ENCODE measurements at places on chromosomes 13 and 19.

- DNase-seq: no peak
Measured at GRCh38 chr19:56917998-56918397, 77.5 kb upstream of the PEG3 start.

- no peak for DNase-seq
Measured at GRCh38 chr13:109309625-109310363, 476.6 kb downstream of the IRS2 start.

DNA sequence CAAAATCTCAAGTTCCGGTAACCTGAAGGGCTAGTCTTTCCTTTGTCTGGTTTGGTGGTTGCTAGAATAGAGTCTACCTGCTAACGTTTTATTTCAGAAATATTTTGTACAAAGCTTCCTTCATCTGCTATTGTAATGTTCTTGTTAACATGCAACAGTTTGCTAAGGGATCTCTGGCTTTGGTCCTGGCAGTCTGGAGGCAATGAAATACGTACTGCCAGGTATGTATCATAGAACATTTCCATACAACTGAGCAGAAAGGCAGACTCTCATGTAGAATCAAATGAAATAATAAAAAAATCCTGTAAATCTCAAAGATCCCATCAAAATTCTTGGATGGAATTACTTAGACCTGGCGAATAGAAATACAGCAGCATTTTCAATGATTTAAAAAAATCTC lies 8.8 kb upstream of the CSNK1A1L start:
- DNase-seq: no peak

- peak; percentile 43 for DNase-seq
Measured at GRCh38 chr13:80235166-80235966, 105.6 kb downstream of the SPRY2 start.

GRCh38 chr13:102862624-102863210 lies 16.9 kb downstream of the ERCC5 start:
- DNase-seq: no peak

- no peak for DNase-seq
Measured at GRCh38 chr13:85738696-85739320, 60.4 kb downstream of the SLITRK6 start.

GRCh38 chr13:94495806-94496205 lies 16.3 kb upstream of the DCT start:
- no peak for DNase-seq

DNA sequence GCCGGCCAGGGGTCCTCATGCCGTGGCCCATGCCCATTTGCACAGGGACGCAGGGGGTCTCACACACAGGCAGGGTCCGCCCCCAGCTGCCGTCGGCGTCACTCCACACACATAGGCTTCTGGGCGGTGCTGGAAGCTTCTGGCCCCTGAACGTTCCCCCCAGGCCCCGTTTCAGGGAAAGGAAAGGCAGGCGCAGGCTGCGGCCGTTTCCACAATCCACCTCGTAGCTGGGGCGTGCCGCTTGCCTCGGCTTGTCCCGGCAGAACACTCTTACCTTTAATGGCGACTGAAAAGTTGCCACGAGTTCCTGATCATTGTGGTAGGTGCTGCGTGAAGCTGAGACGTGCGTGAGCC lies 53.4 kb downstream of the MCF2L start:
- no peak for DNase-seq

DNA sequence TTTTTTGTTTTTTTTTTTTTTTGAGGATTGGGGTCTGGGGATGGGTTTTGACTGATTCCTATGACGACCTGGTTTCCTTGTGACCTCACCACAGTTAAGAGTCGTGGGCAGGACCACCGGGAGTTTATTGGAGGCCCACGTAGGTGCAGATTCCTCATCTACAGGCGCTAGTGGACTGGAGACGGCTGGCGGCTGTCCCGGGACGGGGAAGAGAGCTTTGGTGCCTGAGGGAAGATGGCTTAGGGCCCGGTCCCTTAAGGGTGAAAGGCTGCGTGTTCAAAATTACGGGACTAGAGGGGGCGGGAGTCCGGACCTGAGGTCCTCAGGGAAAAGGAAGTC lies 682 bp upstream of the TEAD2 start:
- no peak for DNase-seq

GRCh38 chr19:15421721-15422260 lies 3.0 kb upstream of the AKAP8L start:
- no peak for DNase-seq

GRCh38 chr19:41431426-41432386 lies 4.5 kb upstream of the B3GNT8 start:
- no peak for DNase-seq

GRCh38 chr13:77055158-77055557 lies 28.2 kb upstream of the FBXL3 start:
- no peak for DNase-seq

DNA sequence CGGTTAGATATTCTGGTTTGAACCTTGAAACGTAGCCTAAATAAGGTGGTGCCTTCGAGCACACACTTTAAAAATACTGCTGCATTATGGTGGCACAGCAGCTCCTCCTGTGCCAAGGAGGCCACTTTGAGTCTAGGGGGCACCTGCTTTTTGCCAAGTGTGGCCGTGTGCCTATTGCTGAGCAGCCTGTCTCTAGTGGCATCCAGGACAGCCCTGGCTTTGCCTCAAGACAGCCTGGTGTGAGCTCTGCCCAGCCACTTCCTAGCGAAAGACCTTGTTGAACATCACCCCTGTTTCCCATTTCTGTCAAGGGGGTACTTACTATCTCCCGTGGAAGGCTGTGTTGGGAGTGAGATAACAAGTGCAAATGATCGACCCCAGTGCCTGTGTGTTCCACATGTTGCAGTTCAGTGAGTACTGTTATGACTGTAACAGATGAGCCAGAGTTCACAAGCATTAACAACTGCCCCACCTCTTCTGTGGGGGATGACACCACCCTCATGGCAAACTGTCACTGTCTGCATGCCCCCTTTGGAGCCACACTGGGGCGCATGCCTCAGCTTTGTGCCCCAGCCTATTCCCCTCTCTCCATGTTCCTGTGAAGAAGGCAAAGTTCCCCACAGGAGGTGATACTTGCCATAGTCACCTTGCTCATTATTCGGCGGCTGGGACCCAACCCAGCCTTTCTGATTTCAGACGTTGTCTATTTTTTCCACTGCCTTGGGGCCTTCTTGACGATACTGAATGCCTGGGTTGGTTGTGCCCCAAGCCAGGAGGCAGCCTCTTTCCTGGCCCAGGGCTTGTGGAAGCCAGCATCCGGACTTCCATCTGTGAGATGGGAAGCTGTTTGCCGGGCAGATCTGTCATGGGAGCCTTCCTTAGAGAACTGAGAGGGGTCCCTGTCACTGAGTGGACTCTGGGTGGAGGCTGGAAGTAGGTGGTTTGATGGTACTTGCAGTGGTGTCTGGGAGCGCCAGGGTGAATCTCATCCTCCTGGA lies 5.4 kb downstream of the GATAD2A start:
- DNase-seq: no peak

DNA sequence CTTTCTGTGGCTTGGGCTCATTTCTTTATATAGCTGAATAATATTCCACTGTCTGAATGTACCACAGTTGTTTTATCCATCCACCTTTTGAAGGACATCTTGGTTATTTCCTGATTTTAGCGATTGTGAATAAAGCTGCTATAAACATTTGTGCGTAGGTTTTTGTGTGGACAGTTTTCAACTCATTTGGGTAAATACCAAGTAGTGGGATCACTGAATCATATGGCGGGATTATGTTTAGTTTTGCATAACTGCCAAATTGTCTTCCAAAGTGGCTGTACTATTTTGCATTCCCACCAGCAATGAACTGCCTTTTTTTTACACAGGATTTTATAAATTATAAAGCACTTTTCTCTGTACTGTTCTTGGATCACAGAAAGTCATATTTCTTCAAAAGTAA lies 13.7 kb upstream of the LRCH1 start:
- no peak for DNase-seq

DNA sequence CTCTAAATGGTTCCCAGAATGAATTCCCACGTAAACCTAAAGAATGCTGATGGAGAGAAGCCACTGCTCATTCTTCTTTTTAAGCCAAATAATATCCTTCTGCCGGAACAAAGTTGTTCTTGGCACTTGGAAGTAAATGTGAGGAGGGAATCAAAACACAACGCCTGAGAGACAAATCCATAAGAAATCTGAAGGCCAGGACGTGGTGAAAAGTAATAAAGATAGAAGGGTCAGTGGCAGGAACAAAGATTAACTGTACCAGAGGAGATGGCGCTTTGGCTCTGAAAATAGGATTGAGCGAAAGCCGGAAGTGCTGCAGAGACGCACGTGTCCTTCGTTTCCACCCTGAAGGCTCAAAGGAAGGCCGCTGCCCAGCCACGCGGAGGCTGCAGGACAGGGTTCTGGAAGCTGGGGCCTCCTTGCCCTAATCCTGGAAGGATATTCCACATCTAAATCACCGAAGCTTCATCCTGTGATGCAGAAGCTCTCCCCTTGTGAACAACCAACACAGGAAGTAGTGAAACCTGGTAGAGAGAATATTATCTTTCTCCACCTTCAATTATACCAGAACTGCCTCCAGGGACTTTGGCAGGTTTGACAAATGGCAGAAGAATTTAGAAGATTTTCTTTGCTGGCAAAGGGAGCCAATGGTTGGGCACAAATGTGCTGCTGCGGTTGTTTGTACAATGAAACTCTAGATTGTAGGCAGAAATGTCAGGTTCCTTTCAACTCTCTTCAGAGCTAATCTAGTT lies 214.6 kb upstream of the SERP2 start:
- no peak for DNase-seq

GRCh38 chr13:53100394-53101063 lies 71.9 kb downstream of the OLFM4 start:
- no peak for DNase-seq

- no peak for DNase-seq
Measured at GRCh38 chr13:62850331-62850730, 1434.7 kb upstream of the PCDH20 start.

GRCh38 chr13:77535448-77535847 lies at the start of gene SCEL:
TSS of gene SCEL (plus strand) at chr13:77535706. CDS start at chr13:77555876, 20,170 bp downstream.
- no peak for DNase-seq

- no peak for DNase-seq
Measured at GRCh38 chr13:53126841-53127245, 98.2 kb downstream of the OLFM4 start.

DNA sequence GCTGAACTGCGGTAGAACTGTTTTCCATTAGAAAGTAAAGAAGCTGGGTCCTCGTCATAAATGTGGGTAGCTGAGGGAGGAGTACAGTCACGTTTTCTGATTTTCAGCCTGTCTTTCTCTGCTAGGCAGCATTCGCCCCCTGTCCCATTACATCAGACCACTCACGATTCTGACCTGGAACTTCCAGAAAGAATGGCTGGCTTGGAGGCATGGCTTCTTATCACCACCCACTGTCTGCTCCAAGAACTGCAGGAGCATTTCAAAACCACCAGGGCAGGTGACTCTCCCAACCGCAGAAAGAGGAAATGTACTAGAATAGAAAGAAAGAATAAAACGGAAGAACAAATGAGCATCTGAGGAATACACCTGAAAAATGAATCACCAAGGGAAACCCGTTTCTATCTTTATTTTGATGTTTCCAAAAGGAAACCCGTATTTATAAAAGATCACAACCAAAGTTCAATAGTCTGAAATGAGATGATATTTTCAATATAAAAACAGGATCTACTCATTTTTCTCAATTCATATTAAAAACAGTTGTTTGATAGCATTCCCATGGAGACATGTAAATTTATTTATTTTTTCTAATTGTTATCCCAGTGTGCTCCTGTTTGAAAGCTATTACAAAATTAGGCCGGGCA lies 22.1 kb upstream of the POMP start:
- DNase-seq: peak; percentile 62

- no peak for DNase-seq
Measured at GRCh38 chr19:21022996-21023395, 2.5 kb downstream of the ZNF430 start.

DNA sequence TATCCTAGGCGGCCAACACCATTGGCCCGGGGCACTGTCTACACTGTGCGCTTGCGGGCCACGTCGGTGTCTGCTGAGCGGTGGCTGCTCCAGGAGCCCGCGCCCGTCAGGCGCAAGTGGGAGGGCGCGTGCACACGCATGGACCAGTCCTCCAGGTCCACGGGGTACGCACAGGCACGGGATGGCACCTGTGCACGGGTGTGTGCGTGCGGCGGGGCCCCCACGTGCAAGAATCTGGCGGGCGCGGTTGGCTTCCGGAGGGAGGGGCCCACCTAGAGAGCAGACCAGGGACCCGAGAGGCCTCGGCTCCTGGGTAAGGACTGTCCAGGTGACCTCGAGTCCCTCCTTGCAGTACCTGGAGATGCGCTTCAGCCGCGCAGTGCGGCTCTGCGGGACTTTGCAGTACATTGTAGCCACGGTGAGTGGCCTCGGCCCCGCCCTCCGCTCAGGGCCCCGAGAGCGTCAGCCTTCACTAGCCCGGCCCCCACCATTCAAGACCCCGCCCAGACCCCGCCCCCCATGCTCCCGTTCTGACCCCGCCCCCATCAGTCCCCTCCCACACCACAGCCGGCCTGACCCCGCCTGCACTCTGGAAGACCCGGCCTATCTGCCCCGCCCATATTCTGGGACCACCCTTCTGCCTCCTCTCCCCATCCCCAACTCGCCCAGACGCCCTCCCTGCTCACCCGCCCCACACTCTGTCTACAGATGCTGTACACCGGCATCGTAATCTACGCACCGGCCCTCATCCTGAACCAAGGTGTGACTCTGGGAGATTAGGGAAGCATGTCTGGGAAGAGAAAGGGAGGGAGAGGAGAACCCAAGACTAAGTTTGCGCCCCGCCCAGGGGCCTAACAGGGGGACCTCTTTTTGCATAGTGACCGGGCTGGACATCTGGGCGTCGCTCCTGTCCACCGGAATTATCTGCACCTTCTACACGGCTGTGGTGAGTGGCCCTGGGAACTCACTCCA lies 2.3 kb downstream of the SLC5A5 start:
- no peak for DNase-seq

GRCh38 chr19:51135004-51135403 lies 7.1 kb upstream of the SIGLEC7 start:
- DNase-seq: no peak

DNA sequence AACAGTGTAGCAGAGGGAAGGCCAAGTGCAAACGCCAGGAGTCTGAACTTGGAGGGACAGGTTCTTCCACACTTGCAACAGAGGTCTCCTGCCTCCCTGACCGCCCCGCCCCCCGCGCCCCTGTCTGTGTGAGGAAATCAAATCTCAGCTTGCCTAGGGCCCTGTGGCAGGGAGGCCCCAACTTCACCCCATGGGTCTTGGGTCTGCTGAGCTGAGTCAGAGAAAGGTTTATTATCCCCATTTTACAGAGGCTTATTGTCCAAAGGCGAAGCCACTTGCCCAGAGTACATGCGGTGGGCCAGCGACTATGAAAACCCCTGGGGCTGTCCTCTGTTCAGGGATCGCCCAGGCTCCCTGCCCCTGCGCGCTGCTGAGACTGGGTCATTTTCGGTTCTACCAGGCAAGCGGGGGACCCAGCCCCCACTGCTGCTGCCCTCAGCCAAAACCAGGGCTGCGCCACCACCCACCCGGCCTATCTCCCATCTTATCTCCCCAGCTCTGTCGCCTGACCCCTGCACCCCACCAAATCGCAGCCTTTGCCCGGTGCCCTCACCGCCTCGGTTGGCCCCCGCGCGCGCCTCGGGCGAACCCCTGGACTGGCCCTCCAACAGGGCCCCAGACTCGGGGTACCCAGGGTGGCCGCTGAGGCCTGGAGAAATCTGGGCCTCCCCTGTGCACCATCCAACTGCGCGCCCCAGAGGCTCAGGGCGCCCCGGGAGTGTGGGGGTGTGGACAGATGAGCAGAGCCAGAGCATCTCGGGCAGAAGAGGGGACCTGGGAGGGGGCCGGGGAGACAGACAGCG lies 850 bp upstream of the CERS4 start:
- DNase-seq: no peak

- no peak for DNase-seq
Measured at GRCh38 chr19:55494172-55494761, 6.0 kb downstream of the SSC5D start.

- no peak for DNase-seq
Measured at GRCh38 chr19:51173681-51174080, 31.6 kb downstream of the SIGLEC7 start.

Measured in KG1 (cell line).